Adrenal gland (tissue), 19 donors: ENCODE measurements at places on chromosomes 5 and 9. TPM values are rescaled to one million over a fixed set of nuclear protein-coding genes. Genes with fewer than 3 reads are reported as not detected.

Gene PDGFRB
- total RNA-seq, result 77.6 TPM

Gene ZNF782
- total RNA-seq, result 12.4 TPM

Gene TRIM36
- 10.2 TPM for total RNA-seq

Gene C9orf152
- not detected for total RNA-seq

Gene ARSK
- 8.6 TPM for total RNA-seq

Gene DMGDH
- 14.5 TPM for total RNA-seq

- no peak for DNase-seq
- no peaks in the 10 kb centered on the region for H3K36me3 ChIP-seq
- no peak overlapping the region for H3K4me3 ChIP-seq
Measured at GRCh38 chr5:87268970-87269377, 1.3 kb downstream of the RASA1 start.

- H3K4me1 ChIP-seq, result no peaks in the 10 kb centered on the region
- DNase-seq, result peak; percentile 28
- no peaks in the 10 kb centered on the region for H3K36me3 ChIP-seq
- no peak overlapping the region for H3K27ac ChIP-seq
- no peaks in the 10 kb centered on the region for H3K27me3 ChIP-seq
Measured at GRCh38 chr9:75866273-75866871, 24.1 kb upstream of the PCSK5 start.

DNA sequence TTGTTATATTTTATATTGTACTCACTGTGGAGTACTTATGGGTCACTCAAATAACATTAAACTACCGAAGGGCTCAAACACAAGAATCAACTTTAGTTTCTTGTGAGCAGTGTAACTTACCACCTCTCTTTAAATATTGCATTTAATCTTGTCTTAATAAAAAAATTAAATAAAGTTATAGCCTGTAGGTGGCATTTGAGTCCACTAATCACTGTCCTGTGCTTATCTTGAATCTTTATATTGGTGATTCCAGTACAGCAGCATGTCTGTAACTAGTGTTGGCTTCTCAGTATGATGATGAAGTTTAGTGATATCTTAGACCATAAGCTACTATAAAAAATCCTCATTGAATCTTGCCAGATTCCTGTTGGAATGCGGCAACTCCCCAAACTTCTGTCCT is 313.8 kb downstream of the FAM170A start:
- H3K4me3 ChIP-seq, result no peak overlapping the region
- H3K27ac ChIP-seq, result no peak overlapping the region
- no peak for DNase-seq
- H3K36me3 ChIP-seq, result no peaks in the 10 kb centered on the region
- H3K4me1 ChIP-seq, result no peaks in the 10 kb centered on the region

GRCh38 chr9:11546231-11546630 is 933.4 kb upstream of the PTPRD start:
- no peaks in the 10 kb centered on the region for H3K4me1 ChIP-seq
- no peak overlapping the region for H3K4me3 ChIP-seq
- no peaks in the 10 kb centered on the region for H3K36me3 ChIP-seq
- no peaks in the 10 kb centered on the region for H3K27me3 ChIP-seq
- DNase-seq, result no peak

GRCh38 chr5:95961617-95962474 is at the start of gene ELL2:
Gene ELL2 (minus strand): TSS chr5:95961851. CDS start chr5:95961721, 130 bp downstream.
- peak; percentile 98 for DNase-seq
- H3K36me3 ChIP-seq, result no peaks in the 10 kb centered on the region
- peak within 1 kb of the TSS; percentile 80 for H3K4me3 ChIP-seq

GRCh38 chr5:132751444-132751843 is 4.2 kb downstream of the CCNI2 start:
- no peaks in the 10 kb centered on the region for H3K36me3 ChIP-seq
- peaks cover 4% of the 10 kb centered on the region for H3K4me1 ChIP-seq
- H3K4me3 ChIP-seq, result no peak overlapping the region
- peaks cover 9% of the 10 kb centered on the region for H3K27me3 ChIP-seq
- DNase-seq, result no peak

DNA sequence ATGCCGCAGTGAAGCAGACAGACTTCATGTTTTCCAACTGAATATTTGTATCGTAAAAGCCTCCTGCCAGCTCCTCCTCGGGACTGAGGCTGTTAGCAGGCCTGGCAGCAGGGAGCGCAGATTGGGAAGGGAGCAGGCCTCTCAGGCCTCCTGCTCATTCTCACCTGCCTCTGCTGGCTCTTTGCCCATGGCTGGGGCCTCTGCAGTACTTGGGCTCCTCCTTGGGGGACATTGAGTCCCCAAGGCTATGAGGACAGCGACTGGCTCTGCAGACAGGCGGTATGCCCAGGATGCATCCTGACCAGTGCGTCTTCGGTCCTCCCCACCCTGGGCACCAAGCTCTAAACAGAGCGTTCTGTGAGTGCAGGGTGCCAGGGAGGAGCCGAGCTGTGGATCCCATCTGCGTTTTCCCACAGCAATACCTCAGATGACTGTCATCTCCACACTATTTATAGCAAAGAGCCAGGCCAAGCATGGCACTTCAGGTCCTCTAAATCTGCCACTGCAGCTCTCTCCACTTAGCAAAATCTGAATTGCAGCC is 38.7 kb downstream of the TSTD2 start:
- peaks cover 28% of the 10 kb centered on the region for H3K36me3 ChIP-seq
- H3K27me3 ChIP-seq, result no peaks in the 10 kb centered on the region
- H3K4me1 ChIP-seq, result no peaks in the 10 kb centered on the region
- peak; percentile 16 for DNase-seq
- peak overlapping the region; percentile 15 for H3K27ac ChIP-seq
- H3K4me3 ChIP-seq, result no peak overlapping the region

GRCh38 chr5:146675636-146676035 is 159.6 kb upstream of the GPR151 start:
- no peaks in the 10 kb centered on the region for H3K27me3 ChIP-seq
- no peak overlapping the region for H3K27ac ChIP-seq
- no peak for DNase-seq
- no peak overlapping the region for H3K4me3 ChIP-seq
- H3K4me1 ChIP-seq, result no peaks in the 10 kb centered on the region

DNA sequence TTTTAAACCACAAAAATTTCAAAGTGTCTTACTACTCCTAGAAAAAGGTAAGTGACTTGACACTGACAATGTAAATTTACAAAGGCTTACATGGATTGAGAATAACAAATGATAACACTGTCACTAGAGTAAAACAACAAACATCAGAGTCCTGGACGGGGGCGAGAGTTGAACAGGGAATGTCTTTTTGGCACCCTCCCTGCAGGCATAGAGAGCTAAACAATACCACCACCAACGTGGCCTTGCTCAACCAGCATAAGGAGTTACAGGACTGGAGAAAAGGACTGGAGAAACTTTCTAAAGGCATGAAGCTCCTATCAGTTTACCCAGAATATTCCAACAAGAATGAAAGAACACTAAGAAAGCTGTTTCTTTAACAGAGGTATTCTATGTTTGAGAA is 55.3 kb downstream of the PTBP3 start:
- H3K4me3 ChIP-seq, result no peak overlapping the region
- no peaks in the 10 kb centered on the region for H3K36me3 ChIP-seq
- H3K27ac ChIP-seq, result no peak overlapping the region
- no peak for DNase-seq
- no peaks in the 10 kb centered on the region for H3K27me3 ChIP-seq

GRCh38 chr5:160496784-160497183 is 75.1 kb downstream of the PTTG1 start:
- H3K4me1 ChIP-seq, result no peaks in the 10 kb centered on the region
- no peaks in the 10 kb centered on the region for H3K36me3 ChIP-seq
- DNase-seq, result no peak
- no peak overlapping the region for H3K27ac ChIP-seq
- H3K4me3 ChIP-seq, result no peak overlapping the region

GRCh38 chr5:5483880-5484598 is 61.6 kb downstream of the ICE1 start:
- H3K4me3 ChIP-seq, result no peak overlapping the region
- no peaks in the 10 kb centered on the region for H3K4me1 ChIP-seq
- no peaks in the 10 kb centered on the region for H3K27me3 ChIP-seq

DNA sequence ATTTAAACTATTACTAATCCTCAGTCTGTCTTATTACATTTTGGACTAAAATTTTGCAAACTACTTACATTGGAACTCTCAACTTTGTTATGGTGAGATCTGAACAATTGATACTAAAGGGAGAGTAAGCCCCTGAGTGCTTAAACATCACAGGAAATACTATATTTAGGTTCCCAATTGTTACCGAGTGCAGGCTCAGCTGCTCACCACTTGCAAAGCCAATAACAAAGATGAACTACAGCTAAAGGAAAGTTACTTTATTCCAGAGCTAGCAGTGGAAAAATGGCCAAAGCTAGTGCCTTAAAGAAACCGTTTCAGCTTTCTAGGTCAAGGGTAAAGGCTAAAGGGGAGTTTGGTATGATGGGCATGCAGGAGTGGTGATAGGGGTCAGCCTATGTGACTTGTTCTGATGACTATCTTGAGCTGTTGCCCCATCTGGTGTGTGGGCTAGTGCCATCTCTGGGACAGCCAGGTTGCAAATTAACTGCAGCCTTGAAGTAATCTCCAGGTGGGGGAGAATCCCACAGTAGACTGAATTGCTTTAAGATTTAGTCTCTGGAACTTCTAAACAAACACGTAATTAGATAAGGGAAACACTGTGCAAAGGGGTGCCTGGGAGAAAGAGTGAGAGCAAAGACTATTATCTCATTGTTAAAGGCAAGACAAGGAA is 7.8 kb upstream of the NDUFB6 start:
- no peak overlapping the region for H3K4me3 ChIP-seq
- H3K36me3 ChIP-seq, result no peaks in the 10 kb centered on the region
- H3K4me1 ChIP-seq, result no peaks in the 10 kb centered on the region
- no peak overlapping the region for H3K27ac ChIP-seq
- no peak for DNase-seq
- H3K27me3 ChIP-seq, result no peaks in the 10 kb centered on the region
